CD4-positive, alpha-beta T cell treated with Interleukin-2 at 100 ng/mL for 4 hours (primary cell): ENCODE measurements at places on chromosomes 4 and X.

- no peak for DNase-seq
Measured at GRCh38 chrX:112947981-112948615, 107.5 kb upstream of the AMOT start.

GRCh38 chr4:2753436-2753835, 2.7 kb downstream of the TNIP2 start:
- DNase-seq = no peak

GRCh38 chr4:41514766-41515481, 23.0 kb upstream of the LIMCH1 start:
- no peak for DNase-seq

- no peak for DNase-seq
Measured at GRCh38 chr4:41256131-41256739, 493 bp upstream of the UCHL1 start.

- no peak for DNase-seq
Measured at GRCh38 chr4:8699479-8700145, 107.0 kb downstream of the CPZ start.
